Hypothalamus (tissue), 51 donors: ENCODE measurements at places on chromosomes 1 and 21.

- no peak for DNase-seq
Observed at GRCh38 chr1:23423415-23424292, 894 bp downstream of the TCEA3 start.

- no peak for DNase-seq
Observed at GRCh38 chr1:53890522-53890941, 935 bp upstream of the YIPF1 start.

- DNase-seq = no peak
Observed at GRCh38 chr21:45327441-45328197, 39.9 kb upstream of the POFUT2 start.

DNA sequence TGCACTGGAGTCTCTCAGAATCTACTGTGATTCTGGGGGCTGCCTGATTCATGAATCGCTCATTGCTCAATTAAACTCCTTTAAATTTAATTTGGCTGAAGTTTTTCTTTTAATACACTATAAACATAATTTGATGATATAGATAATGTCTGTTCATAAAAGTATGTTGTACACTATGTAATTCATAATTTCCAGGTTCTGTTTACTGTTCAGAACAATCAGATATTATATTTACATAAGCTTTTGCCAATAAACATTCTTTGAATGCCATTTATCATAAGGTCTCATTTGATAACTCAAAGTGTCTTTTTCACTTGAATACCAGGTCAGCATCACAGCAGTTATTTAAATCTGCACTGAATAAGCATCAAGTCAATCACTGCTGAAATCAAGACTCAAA lies 39.6 kb downstream of the PIGK start:
- no peak for DNase-seq

GRCh38 chr1:97137862-97138514 lies 416.4 kb downstream of the PTBP2 start:
- no peak for DNase-seq

DNA sequence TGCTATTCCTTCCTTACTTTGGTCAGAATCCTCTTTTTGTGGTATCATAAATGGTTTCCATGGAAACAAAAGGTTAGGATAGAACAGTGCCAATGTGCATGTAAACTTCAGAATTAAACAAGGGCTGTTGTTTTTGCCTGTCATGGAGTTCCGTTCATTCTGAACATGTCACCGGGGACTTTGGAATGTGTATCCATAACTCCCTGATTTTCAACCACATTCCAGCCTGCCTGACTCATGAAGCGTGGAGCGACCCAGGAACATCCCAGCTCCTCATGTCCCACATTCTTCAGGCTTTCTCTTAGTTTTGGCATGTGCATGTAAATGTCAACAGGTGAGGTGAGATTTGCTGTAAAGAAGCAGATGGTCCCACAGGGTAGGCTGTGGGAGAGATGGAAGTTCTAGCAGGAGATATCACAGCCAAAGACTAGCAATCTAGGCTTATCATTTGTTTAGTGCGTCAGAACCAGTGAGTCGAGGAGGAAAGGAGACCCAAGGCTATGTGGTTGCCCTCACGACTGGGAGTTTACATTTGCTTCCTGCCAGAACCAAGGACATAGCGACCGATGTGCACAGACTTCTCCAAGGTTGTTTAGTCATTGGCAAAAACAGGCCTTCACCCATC lies 23.0 kb upstream of the DNAJC11 start:
- DNase-seq = no peak

GRCh38 chr1:242016479-242016878 lies 17.6 kb upstream of the MAP1LC3C start:
- DNase-seq = no peak
